ENCODE measurements at places on chromosomes 1 and 21.

GRCh38 chr1:82565146-82565545 is 764.4 kb downstream of the ADGRL2 start:
- no peak for DNase-seq

DNA sequence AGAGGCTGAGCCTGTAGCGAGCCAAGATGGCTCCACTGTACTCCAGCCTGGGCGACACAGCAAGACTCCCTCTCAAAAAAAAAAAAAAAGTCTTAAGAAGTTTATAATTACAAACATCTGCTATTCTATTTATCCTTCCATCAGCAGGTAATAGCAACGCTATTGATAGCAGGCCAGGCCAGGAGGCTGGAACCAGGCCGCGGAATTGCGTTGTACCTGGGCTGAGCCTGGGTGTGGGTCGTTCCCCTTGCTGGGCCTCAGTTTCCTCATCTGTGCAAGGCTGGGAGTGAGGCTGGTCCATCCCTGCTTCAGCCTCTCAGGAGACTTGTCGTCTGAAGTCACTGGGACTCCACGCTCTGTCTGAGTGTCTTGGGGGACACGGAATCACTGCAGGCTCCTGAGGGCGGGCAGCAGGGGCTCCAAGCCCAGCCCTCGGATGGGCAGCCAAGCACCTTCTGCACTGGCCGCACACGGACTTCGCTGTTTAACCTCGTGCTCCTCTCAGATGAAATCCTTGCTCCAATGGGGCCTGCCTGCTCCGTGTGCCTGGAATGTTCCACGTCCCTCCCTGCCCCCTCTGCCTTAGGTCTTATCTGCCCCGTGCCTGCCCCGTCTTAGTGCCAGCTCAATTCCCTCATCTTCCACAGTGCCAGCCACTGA is 103.9 kb upstream of the C1orf174 start:
- no peak for DNase-seq

DNA sequence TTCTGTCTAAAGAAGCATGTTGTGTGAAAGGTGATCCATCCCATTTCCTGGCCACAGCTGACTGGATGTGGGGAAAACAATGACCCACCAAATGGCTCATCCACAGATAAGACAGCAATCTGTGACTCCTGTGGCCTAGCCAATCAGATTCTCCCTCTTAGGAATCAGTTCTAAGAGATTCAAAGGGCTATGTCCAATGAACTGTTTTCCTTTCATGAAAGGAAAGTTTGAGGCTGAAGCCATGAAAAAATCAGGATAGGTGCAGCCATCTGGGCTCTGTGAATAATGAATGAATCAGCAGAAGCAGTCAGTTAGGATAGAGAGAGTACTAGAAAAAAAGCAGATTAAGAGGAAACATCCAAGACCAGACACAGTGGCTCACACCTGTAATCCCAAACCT is 164.7 kb downstream of the NRIP1 start:
- DNase-seq: no peak

GRCh38 chr21:37562920-37563640 is 196.5 kb downstream of the DYRK1A start:
- no peak for DNase-seq

GRCh38 chr1:74683656-74684055 is 10.1 kb upstream of the ERICH3 start:
- no peak for DNase-seq

DNA sequence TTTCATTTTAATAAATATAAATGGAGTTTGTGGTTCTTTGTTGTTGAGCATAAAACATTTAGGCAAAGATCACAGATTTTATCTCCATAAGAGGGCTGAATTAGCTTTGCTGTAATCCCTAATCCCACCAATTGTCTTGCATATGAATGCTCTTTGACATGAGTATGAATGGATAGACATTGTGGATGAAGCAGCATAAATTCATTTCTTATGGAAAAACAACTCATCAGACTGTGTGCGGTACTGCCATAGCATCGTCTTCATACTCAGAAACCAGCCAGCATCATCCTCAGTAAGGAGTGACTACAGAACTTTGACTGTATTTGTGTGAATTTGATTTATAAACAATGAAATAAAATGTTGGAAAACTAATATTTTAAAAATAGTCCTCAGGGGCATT is 19.6 kb downstream of the SON start:
- no peak for DNase-seq

GRCh38 chr21:20020026-20020425 is 978.2 kb upstream of the NCAM2 start:
- DNase-seq: no peak

DNA sequence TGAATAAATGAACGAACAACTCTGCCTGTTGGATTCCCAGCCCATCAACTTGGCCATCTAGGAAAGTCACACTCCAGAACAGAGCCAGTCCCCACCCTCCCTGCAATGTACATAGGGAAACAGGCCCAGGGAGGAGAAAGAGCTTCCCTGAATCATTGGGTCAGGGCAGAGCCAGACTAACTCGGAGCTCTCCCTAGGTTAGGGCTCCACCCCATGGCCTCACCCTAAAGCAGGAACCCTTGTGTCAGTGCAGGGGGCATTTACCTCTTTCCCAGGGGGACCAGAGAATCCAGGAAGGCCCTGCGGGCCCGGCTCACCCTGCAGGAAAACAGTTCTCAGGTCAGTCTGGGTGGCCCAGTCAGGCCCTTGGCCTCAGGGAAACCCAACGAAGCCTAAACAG is 11.6 kb downstream of the COL9A2 start:
- no peak for DNase-seq

- no peak for DNase-seq
Observed at GRCh38 chr1:226643611-226644540, 95.2 kb downstream of the ITPKB start.

DNA sequence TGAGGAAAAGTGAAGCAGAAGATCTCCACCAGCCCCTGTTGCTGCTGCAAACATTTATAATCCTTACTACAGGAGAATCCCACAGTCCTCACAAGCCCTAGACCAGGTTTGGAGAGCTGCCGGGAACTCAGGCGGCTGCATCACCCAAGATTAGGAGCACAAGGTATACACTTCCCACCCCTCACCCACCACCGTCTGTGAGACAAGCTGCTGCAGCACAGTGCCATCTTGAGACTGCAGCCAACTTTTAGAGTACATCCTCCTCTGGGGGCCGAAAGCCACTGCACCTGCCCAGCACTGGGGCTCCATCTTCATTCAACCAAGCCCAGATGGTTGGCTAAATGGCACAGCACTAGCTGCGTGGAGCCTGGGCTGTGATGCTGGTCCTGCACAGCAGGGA is 13.8 kb downstream of the OLFML3 start:
- DNase-seq: no peak

DNA sequence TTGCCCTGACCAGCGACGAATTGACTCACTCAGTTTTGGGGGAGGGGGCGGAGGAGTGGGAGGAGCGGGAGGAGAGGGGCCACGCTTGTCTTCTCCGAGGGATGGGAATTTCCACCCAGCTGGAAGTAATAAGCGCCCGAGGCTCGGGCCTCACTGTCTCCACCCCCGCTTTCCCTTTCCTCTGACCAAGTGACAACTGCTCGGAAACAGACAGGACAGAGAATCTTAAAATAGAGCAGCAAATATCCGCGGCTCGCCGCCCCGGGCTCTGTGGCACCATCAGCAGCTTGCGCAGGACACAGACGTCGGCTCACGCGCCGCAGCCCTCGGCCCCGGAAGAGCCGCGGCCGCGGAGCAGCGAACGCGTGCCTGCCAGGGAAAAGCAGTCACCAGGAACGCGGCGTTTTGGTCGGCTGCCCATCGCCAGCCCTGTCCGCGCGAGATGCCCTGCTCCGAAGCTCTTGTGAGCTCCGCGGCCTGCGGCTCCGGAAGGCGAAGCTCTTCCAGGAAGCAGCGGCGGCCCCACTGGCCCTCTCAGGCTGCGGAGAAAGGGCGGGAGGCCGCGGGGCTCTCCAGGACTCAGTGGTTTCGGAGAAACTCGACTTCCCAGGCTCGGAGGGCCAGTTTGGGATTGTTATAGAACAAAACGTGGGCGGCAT is 10.7 kb upstream of the RGS16 start:
- peak; percentile 59 for DNase-seq

GRCh38 chr1:157348538-157349480 is 203.5 kb downstream of the FCRL5 start:
- DNase-seq: no peak

GRCh38 chr21:39314143-39315027 is 953 bp upstream of the BRWD1 start:
- peak; percentile 45 for DNase-seq

DNA sequence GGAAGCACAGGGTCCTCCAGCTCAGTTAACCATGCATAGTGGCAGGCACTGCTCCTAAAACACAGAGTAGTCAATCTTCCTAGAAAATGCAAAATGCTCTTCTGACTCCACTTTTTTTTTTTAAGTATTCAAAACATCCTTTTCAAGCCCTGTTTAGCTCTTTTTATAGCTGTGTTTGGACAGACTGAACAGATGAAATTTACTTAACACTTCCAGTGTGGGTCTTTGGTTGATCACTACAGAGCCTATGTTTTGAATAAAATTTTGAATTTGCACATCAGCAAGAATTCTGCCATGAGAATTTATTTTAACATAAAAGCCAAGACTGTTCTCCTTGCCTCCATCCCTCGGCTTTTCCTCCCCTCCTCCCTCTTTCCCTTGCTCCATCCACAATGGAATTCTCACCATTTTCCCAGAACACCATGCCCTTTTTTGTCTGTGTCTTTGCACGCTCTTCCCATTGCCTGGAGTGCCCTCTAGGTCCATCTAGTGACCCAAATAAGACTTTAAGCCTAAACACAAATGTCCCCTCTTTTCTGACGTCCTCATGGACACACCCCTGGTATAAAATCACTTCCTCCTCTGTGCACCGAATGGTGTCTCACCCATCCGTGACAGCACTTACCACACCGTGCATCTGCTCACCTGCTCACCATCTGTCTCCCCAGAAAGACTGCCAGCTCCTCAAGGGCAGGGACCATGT is 24.0 kb upstream of the CPT2 start:
- DNase-seq: no peak

GRCh38 chr1:231958448-231958847 is 331.9 kb downstream of the DISC1 start:
- no peak for DNase-seq

- DNase-seq: no peak
Observed at GRCh38 chr21:37677006-37677405, 239.3 kb downstream of the KCNJ6 start.

GRCh38 chr21:14748662-14749061 is 202.5 kb upstream of the SAMSN1 start:
- no peak for DNase-seq

DNA sequence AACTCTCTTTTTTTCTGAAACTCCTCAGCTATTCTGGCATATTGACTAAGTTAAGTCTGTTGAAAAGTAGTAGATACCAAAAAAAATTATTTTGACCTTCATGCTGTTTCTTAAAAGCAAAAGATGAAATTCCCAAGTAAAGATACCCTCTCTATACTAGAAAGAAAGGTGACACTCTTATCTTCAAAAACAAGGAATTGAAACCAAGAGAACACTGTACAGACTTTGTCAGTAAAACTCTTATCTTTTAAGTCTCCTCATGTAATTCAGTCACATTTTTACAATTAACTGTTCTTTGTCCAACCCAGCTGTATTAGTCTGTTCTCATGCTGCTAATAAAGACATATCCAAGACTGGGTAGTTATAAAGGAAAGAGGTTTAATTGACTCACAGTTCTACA is 496.2 kb downstream of the LTN1 start:
- DNase-seq: no peak

DNA sequence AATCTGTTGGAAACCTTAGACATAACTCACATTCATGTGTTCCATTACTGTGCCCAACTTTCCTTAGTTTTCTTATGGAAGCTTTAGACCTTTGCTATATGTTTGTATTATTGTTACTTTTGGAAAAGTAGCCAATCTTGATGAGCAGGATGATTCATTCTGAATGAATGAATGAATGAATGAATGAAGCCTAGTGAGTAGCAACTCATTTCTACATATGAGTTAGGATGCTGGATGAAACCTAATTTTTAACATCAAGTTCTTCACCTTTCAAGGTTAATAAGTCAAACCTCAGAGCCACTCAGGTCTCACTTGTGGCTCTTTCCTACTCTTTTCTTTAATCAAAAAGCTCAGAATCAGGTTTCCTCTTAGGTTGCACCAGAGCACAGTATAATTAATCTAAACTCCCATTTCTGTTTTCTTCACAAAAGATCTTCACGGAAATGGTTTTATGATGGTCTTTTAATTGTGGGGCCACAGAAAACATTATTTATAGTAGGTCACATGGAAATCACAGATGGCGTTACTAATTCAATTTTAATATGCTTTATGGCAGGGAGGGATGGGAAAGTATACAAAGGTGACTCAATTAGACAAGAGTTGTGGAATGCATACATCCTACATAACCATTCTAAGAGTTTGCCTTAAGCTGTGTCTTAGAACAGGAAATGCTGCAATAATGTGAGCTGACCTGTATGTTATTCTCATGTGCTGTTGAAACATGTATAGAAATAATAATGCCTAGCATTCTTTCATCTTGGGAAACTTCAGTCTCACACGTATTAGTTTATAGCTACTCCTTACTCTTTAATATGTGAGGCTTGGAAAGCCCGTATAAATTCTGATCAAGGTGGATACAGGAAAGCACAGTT is 4.5 kb upstream of the DDX59 start:
- DNase-seq: no peak

DNA sequence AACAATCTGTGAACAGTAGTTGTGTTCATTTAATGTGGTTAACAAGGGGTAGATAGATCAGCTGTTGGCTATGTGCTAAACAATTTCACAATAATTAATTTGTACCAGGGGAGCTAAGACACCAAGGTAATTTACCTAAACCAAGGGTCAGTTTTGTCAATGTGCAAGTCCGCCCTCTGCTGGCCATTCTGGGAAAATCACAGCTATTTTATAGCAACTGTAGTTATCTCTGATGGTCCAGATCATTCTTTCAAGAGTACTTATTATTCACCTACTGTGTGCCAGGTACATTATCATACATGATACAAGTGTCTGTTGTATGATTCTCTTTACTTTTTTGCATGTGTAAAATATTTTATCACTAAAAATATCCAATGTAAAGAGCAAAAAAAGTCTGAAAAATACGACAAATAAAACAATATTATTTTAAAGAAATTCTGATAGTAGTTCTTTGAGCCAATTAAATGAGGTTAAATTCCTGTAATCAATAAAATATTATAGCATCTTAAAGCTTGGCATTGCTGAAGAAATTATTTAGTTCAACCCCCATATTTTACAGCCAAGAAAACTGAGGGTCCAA is 312.3 kb upstream of the FAM78B start:
- peak; percentile 59 for DNase-seq

- no peak for DNase-seq
Observed at GRCh38 chr1:46725736-46726108, 6.8 kb upstream of the EFCAB14 start.

GRCh38 chr1:244106837-244107493 is 55.9 kb downstream of the ZBTB18 start:
- DNase-seq: no peak

GRCh38 chr1:25538191-25538767 is 5.1 kb upstream of the LDLRAP1 start:
- no peak for DNase-seq

GRCh38 chr1:180533266-180533987 is 25.3 kb upstream of the OVAAL start:
- peak; percentile 67 for DNase-seq

- no peak for DNase-seq
Observed at GRCh38 chr1:87644033-87644578, 315.4 kb downstream of the LMO4 start.

GRCh38 chr1:160811147-160811546 is 15.2 kb downstream of the LY9 start:
- DNase-seq: no peak
